Stimulated activated CD4-positive, alpha-beta T cell treated with anti-CD3 and anti-CD28 coated beads, Interleukin-4, amount 100 ng/mL, for 24 hours (primary cell): ENCODE measurements at places on chromosomes 6 and 20.
A peak's percentile ranks its signal among the peaks of the same experiment; 100 is the strongest.

DNA sequence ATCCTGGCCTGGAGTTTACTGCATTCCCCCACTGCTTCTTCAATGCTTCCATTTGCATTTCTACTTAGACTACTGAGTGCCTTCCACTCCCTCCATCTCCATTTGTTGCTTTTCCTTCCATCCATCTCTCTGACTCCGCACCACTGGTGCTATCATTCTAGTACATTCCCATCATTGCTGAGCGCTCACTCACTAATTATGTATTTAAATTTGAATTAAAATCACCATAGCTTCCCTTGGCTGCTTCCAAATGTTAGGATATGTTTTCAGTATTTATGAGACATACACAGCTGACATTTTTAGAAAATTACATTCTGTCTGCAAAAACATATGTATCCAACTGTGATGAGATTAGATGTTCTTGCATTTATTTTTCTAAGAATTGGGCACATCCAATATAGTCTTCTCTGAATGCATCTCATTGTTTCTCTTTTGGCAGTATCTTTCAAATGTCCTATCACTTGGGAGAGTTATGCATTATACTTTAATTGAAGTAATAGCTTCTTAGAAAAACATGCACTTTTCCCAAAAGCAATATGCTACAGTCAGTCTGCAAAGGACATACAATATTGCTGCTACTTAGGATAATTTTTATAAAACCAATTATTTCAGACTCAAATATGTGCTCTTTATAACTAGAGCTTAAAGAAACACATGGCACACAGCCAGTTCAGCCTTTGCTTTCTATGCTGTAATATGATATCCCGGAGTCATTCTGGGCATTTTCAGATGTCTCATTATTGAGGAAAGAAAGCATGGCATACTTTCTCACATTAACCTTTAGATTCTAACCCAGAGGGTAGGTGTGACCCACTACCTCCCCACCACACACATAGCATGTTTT is 12.1 kb upstream of the COL21A1 start:
- DNase-seq = no peak

- no peak for DNase-seq
Measured at GRCh38 chr20:9926476-9926875, 87.6 kb upstream of the PAK5 start.

DNA sequence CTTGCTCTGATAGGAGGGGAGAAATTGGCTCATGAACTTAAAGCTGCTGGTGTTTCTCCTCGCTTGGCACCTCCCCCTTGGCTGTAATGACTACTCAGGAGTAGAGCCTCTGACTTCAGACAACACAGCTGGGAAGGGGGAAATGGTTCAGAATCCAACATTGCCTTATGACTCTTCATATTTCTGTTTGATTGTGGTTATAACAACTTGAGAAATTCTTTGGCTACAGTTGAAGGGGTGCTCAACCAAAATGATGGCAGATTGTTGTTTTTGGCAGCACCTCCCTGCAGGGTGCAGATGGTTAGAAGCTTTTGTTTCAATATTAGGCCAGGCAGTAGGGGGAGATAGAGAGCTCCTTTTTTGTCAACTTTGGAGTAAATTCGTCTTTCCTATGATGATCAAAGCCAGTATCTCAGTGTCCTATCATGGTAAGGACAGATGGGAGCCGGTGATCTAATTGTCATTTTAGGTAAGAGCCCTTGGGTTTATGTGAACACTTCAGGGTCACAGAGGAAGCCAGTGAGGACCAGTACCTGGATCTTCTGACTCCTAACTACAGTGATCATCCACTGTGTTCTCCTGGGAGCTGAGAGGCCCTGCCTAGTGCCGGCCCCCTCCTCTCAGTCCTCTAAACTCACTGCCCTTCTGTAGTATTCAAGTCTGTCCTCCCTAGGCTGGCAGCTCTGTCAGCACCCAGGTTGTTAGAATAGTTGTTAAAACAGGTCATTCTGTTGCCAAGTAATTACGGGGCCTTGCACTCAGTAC is 39.9 kb downstream of the RPRD1B start:
- peak; percentile 27 for DNase-seq

GRCh38 chr6:105179244-105180065 is at the start of gene POPDC3:
Gene POPDC3 (minus strand): TSS chr6:105180014. CDS start chr6:105161909, 18,105 bp downstream.
- DNase-seq = no peak

DNA sequence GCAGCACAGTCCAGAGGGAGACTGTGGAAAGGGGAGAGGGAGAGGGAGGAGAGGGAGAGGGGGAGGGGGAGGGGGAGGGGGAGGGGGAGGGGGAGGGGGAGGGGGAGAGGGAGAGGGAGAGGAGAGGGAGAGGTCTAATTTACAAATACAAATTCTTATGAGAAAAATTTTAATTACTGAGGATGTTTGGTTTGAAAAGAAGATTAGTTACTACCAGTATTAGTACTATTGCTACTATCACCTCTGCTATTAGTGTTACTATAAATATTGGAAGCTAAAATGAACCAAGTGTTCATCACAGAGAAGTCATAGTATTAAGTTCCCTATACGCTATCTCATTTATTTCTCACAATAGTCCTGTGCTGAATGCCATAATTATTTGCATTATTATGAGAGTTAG is 14.3 kb upstream of the TSBP1 start:
- DNase-seq = no peak

- DNase-seq = peak; percentile 93
Measured at GRCh38 chr6:90397929-90398674, 101.5 kb upstream of the BACH2 start.

GRCh38 chr6:156865019-156865629 is 87.9 kb downstream of the ARID1B start:
- DNase-seq = no peak

GRCh38 chr6:11023032-11023431 is 21.1 kb downstream of the ELOVL2 start:
- DNase-seq = no peak

DNA sequence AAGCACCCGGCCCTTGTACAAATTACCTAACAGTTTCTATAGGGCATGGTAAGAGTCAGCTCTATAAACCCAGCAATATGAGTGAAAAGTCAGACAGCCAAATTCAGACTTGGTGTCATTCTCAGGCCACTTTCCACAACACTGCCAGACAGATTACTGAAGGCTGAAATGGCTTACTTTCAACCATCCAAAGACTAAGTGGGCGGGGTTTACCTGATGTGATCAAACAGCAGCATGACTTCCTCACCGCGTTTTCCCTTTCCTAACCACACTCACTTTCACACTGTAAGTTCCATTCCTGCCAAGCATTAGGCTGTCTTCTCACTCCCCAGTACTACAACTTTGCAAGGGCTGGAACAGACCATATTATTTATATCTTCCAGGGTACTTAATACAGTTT is 85.9 kb downstream of the SMLR1 start:
- DNase-seq = peak; percentile 13

DNA sequence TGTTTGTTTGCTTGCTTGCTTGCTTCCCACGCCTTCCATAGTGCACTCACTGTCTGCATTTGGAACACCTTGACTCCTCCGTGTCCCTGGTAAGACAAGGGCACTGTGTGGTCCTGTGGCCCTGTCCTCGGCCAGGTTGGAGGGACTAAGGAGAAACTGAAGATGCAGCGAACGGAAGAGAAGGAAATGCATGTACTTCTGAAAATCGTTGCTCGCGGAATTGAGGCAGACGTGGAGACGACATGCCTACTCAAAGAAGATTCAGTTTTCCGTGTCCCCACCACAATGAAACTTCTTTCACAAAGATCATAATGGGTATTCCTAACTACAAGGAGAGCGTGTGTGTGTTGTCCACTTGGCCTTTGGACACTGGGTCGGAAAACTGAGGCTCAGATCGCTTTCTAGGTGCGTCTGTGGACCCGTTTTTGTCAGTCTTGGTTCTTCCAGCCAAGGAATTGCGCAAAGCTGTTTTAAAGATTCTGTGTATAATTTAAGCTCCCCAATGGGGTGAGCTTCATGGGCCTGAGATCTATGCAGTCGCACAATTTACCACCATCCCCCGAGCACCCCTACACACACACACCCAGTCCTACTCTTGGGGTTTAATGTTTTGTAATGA is 120.4 kb upstream of the ZNF184 start:
- DNase-seq = no peak

GRCh38 chr20:12171923-12172524 is 254.3 kb downstream of the BTBD3 start:
- no peak for DNase-seq

GRCh38 chr6:127833336-127833735 is 67.5 kb downstream of the THEMIS start:
- DNase-seq = no peak

- no peak for DNase-seq
Measured at GRCh38 chr6:105442369-105442768, 39.5 kb upstream of the PREP start.

- no peak for DNase-seq
Measured at GRCh38 chr6:33895988-33896387, 92.2 kb upstream of the MLN start.

GRCh38 chr6:7730784-7731227 is 4.9 kb downstream of the BMP6 start:
- no peak for DNase-seq

GRCh38 chr20:57663681-57664451 is 43.6 kb upstream of the ZBP1 start:
- DNase-seq = no peak

GRCh38 chr6:77383026-77383425 is 80.3 kb downstream of the HTR1B start:
- DNase-seq = no peak

- no peak for DNase-seq
Measured at GRCh38 chr6:143136647-143137046, 76.0 kb downstream of the AIG1 start.

DNA sequence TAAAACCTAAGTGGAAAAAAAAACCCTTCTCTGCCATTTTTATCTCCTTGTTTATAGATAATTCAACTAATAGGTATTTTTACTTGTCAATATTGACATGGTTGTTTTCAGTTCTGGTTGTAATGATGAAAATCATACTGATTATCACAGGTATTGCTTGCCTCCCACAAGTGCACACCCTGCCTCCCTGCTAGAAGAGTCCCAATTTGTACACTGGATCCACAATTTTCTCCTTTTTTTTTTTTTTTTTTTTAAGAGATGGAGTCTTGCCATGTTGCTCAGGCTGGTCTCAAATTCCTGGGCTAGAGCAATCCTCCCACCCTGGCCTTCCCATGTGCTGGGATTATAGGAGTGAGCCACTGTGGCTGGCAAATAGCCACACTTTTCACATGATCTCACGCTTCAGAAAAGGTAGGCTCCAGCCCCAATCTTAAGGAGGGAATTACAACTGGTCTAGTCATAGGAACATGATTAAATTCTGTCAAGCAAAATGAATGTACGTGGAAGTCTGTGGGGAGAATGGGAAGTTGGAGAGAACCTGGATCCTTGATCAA is 12.3 kb downstream of the DYNLT2 start:
- no peak for DNase-seq

- no peak for DNase-seq
Measured at GRCh38 chr6:5763871-5764270, 242.9 kb downstream of the NRN1 start.

- DNase-seq = peak; percentile 34
Measured at GRCh38 chr6:35727231-35727934, 9.4 kb upstream of the ARMC12 start.

- no peak for DNase-seq
Measured at GRCh38 chr6:108831104-108831503, 17.1 kb upstream of the ARMC2 start.

DNA sequence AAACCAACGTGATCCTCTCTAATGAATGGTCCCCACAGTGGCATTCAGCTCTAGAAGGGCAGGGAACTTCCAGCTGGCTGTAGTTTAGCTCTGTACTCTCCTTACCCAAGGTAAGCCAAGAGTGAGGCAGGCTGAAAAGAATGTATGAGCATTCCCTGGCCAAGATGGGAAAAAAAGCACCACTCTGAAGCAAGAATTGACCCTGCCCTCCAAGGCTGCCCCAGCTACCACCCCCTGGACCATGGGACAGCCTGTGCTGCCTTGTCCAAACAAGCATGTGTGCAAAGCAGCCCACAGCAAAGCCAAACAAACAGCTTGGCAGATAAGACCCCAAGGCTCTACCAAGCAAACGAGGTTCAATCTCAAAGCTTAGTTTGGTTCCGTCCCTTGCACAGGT is 73.9 kb downstream of the GFOD1 start:
- no peak for DNase-seq

DNA sequence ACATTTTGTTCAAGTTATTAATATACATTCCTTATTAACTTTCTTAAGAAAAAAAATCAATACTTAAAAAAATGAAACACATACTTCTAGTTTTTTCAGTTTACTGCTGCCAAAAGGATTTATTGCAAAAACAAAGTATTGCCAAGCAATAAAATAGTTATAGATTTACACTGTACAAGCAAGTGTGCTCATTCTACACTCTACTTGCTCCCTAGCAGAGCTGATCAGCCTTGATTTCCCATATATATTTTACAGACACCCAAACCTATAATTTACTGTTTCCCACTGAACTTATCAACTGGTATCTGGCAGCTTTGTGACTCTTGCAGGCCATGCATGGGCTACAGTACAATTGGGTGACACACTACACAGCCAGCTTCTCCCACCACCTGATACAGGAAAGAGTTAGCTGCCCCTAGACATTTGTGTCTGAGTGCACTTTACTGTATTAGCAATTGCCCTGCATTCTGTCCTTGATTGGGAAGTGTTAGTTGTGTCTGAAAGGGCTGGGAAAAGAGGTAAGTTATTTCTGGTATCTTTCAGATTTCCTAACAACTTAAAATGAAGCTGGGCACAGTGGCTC is 156.0 kb upstream of the BEND3 start:
- no peak for DNase-seq

DNA sequence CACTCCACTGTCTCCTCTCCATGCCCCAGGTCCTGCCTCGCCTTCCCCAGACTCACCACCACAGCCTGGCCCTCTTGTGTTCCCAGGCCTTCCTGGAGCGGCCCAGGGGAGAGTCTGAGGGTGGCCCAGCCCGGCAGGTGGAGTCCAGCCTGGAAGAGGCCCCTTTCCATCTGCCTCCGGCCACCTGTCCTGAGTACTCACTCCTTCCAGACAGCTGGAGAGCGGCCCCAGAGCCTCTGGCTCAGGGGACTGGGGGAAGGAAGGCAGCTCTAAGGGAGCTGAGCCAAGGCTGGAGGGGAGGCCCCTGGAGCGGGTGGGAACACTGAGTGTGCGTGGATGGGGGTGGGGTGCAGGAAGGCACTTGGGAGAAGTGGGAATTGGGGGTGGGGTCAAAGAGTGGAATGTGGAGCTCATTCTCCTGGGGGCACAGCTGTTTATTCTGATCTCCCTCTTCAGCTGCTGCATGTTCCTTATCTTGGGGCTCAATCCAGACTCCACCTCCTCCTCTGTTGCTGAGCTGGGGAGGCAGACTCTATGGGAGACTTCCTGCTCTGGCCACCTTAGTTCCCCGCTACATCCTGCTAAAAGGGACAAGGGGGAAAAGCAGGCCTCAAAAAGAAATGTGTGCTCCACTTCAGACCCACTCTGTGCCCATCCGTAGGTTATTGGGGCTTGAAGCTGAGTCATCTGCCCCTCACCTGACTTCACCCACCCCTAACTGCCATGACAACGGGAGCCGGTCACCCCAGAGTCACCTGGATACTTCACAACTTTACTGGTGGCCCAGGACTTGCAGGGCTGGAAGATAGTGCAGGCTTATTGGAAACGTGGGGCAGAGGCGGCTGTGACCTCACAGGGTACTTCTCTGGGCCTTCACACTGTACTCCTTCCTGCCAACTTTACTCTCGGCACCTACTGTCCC is 19.5 kb upstream of the TAF8 start:
- DNase-seq = peak; percentile 65
